ENCODE measurements at places on chromosomes 16 and 17.

DNA sequence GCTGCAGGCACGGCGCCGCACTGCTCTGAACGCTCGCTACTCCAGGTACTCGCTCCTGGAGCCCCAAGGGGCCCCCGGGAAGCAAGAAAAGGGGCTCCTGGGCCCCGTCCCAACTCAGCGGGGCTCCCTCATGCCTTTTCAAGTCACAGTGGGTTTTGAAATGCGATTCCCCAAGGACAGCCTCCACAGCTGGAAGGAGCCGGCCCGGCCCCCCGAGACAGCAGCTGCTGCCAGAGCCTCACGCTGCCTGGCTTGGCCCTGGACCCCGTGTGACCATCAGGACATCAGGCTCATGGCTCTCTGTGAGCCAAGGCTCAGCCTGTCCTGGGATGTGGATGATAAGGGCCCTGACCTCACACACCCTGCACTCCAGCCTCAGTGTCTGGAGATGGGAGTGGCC, 80.6 kb downstream of the LMF1 start:
- no peak for DNase-seq

DNA sequence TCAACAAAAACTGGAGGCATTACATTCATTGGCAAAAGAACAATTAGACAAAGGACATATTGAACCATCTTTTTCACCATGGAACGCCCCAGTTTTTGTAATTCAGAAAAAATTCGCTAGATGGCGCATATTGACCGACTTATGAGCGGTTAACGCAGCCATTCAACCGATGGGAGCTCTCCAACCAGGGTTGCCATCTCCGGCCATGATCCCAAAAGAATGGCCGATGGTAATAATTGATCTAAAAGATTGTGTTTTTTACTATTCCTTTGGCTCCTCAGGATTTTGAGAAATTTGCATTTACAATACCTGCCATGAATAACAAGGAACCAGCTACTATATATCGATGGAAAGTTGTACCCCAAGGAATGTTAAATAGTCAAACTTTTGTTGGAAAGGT, 21.4 kb downstream of the ALOX15B start:
- DNase-seq: peak; percentile 57

GRCh38 chr17:41919165-41919817, 540 bp upstream of the ACLY start:
- DNase-seq: no peak

- DNase-seq: peak; percentile 49
Observed at GRCh38 chr17:41972571-41973407, 6.2 kb downstream of the CNP start.

- DNase-seq: no peak
Observed at GRCh38 chr16:88633684-88634140, 4.7 kb upstream of the IL17C start.

GRCh38 chr16:64907844-64908243, 214.0 kb downstream of the CDH11 start:
- no peak for DNase-seq

- DNase-seq: peak; percentile 71
Observed at GRCh38 chr17:40321961-40322357, 13.0 kb downstream of the RARA start.

DNA sequence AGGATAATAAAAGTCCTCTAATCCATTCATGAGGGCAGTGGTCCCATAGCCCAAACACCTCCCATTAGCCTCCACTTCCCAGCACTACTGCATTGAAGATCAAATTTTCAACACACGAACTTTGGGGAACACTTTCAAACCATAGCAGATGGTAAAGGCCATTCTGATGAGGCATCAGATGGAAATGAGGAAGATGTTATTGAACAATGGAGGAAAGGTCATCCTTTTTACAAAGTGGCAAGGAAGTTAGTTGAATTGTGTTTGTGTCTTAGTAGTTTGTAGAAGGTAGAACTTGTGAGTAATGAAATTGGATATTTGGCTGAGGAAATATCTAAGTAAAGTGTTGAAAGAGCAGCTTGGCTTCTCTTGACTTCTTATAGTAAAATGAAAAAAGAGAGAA, 93.3 kb upstream of the NLRP1 start:
- DNase-seq: no peak

DNA sequence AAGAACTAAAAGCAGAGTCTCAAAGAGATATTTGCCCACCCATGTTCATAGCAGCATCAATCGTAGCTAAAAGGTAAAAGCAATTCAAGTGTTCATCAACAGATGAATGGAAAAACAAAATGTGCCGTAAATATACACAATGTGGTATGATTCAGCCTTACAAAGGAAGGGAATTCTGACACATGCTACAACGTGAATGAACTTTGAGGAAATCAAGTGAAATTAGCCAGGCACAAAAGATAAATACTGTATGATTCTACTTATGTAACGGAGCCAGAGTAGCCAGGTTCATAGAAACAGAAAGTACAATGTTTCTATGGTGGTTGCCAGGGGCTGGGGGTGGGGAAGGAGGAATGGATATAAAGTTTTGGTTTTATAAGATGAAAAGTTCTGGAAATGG, 57.8 kb upstream of the IL34 start:
- no peak for DNase-seq

DNA sequence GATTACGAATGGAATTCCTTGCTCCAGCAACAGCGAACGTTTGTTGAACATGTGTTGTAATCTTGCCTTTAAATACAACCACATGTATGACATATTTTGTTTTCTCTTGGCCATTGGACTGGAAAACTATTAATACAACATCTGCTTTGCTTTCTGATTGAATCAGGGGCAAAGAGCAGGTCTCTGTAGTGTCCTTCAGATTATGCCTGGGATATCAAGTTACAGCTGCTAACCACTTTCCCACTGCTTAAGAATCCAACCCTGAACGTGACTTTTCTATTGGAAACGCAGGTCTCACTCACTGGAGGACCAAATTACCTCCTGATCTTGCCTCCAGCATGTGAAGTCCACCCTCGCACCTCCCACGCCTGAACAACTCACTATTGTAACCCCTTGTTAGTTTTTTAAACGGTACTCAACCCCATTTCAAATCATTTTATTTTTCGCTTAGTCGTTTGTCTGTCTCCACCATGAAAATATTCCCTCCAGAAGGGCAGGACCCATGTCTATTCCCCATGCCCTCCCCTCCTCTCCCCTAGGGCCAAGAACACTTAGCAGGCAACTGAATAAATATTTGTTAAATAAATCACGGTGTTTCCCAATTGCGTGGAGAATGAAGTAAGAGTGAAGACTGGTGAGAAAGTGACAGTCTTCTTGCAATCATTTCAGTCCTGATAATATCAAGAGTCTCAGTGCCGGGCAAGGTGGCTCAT, 57.4 kb upstream of the MRTFB start:
- DNase-seq: no peak

DNA sequence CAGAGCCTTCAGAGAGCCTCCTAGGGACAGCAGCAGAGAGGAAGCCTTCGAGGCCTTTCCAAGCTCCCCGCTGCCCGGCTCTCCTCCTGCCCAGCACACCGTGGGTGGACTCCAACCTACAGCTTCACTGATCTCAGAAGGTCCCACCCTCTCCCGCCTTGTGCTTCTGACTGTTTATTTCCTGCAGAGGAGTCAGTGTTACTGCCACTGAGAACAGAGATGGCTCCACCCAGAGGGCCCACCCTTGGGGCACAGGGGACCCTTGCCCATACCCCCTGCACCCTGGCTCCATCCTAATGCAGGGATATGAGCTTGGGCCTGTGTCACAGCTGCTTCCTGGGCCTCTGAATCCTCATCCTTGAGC, 52.8 kb upstream of the TOB1 start:
- no peak for DNase-seq

DNA sequence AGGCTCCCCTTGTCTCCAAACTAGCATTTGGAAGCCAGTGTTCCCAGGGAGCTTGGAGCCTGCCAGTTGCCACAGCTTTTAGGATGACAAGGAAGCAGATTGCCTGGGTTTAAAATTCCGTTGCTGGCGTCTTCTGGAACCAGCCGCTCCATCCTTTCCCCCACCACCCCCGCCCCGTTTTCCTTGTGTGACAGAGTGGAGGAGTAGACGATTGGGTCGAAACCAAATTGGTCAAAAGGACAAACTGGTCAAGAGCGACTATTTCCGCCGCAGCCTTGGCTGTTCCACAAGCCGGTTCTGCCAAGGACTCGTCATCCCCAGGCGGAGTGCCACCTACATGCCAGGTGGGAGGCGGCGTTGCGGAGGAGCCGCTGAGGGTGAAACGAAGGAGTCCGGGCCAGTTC, 91.1 kb downstream of the RPA1 start:
- no peak for DNase-seq

- DNase-seq: no peak
Observed at GRCh38 chr16:62615526-62615925, 579.3 kb upstream of the CDH8 start.

DNA sequence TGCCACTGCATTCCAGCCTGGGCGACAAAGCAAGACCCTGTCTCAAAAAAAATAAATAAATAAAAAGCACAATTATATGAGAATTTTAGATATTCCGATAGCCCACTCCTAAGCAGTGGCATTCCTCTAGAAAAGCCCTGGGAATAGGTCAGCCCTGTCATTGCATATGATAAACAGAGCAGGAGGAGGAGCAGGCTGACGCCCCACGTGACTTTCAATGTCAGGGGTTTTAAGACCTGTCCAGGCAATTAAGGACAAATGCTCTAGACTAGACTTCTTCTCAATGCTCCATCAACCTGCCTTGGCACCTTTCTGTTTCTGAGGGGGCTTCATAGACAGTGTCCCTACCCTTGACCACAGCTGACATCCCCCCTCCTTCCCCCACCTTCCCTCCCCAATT, 7.5 kb downstream of the TOM1L2 start:
- no peak for DNase-seq

DNA sequence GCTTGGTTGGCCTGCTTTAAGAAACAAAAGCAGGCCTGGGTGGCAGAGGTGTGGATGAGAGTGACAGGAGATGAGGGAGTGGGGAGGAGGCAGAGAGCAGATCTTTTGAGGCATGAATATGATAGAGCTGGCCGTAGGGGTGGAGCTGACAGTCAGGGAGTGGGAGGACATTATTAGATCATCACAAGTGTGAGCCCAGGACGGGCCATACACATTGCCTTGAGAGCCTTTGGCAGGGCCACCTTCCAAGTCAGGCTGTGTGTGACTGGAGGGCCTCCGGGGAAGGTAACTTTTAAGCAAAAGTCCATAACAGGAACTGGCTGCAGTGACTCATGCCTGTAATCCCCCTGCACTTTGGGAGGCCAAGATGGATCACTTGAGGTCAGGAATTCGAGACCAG, 26.3 kb downstream of the GINS3 start:
- no peak for DNase-seq

GRCh38 chr16:89090669-89091426, 2.8 kb upstream of the ACSF3 start:
- no peak for DNase-seq

- DNase-seq: no peak
Observed at GRCh38 chr17:46910179-46910927, 12.6 kb upstream of the GOSR2 start.

GRCh38 chr16:2814551-2815298, 2.3 kb upstream of the PRSS21 start:
- DNase-seq: no peak

GRCh38 chr16:9603316-9603715, 511.9 kb downstream of the HAPSTR1 start:
- DNase-seq: no peak

DNA sequence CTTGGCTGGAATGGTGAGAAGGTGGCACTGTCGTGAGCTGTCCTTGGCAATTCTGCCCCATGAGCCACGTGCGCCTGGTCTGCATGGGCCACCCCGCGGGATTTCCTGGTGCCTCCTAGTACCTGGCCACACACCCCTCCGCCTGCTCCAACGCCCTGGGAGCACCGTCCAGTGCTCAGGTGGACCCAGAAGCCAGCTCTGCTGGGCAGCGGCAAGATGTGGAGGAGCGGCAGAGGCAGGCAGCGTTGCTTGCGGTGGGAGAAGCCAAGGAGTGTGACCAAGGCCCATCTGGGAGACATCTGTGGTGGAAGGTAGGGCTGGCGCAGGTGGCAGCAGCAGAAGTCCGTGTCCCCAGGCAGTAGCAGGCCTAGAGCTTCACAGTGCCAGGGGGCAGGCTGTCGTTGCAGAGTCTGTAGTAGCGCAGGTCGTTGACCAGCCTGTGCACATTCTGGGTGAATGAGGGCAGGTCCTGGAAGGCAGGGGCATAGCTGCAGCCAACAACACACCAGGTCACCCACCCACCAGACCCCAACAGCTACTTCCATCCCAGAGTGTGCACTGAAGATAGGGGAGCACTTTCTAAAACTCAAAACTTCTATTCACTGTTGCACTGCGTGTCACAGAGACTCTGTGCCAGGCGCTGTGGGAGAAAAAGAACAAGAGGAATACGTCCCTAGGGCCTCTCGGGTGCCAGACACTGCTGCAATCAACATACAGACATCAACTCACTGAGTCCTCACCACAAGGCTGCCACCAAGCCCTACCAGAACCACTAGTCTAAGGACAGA, 34.9 kb upstream of the GSG1L start:
- peak; percentile 22 for DNase-seq

- peak; percentile 5 for DNase-seq
Observed at GRCh38 chr17:17077861-17078732, 35.8 kb downstream of the MPRIP start.

DNA sequence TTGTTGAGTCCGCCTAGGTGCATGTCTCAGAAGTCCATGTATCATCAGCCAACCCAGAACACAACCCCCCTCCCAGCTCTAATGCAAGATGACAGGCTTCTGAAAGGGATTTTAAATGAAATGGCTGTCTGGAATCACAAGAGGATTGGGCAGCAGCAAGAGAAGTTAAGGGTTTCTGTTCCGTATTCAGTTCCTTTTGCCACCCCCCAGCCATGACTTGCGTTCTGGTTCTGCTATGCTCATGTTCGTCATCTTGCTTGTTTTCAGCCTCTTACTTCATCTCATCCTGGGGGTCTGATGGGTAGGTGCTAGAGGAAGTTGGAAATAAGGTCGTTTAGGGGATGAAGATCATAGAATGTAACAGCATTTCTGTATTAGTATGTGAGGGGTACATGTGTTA, 12.0 kb downstream of the MINK1 start:
- no peak for DNase-seq

DNA sequence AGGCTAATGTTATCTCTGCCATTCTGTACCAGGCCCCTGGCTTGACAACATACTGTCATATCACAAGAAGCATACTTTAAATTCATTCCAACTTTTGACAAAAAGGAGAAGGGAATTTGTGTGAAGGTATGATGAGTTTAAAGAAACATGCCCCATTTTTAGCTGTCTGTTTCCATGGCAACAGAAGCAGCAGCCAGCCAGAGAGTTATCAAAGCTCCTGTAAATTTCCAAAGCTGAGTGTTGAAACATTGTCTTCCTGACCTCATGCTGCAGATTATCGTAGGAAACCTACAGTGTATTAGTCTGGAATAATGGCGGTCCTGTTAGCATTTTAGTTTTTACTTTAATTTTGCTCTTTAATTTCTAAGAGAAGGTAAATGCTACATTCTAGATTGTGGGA, 124.9 kb downstream of the MRTFB start:
- DNase-seq: no peak
